ENCODE measurements at places on chromosomes 5 and 9. TPM values are rescaled to one million over a fixed set of nuclear protein-coding genes. Genes with fewer than 3 reads are reported as not detected.
A peak's percentile ranks its signal among the peaks of the same experiment; 100 is the strongest.

DNA sequence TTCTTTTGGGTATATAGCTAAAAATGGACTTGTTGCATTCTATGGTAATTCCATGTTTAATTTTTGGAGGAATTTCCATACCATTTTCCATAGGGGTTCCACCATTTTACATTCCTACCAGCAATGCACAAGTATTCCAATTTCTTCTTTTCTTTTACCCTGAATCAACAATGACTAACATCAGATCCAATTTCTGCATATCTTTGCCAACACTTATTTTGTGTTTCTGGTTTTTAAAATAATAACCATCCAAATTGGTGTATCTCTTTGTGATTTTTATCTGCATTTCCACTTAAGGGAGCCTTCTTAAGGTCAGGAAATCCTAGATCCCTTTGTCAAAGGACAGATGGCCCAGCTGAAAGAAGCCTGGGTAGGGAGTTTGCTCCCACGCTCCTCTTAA lies 29.5 kb upstream of the SMU1 start:
- no peak for DNase-seq

GRCh38 chr9:95507464-95508241 lies 9.1 kb downstream of the PTCH1 start:
- DNase-seq, result peak; percentile 61

Gene PCDHGA6
- total RNA-seq, result 1.7 TPM

- peak; percentile 41 for DNase-seq
Observed at GRCh38 chr9:17135295-17136160, 688 bp downstream of the CNTLN start.

Gene CCDC192
- not detected for total RNA-seq

- DNase-seq, result peak; percentile 10
Observed at GRCh38 chr5:17258431-17258830, 41.0 kb downstream of the BASP1 start.

GRCh38 chr9:3585606-3586005 lies 59.8 kb upstream of the RFX3 start:
- no peak for DNase-seq

GRCh38 chr5:127967983-127968592 lies 115.5 kb upstream of the SLC12A2 start:
- no peak for DNase-seq

Gene GPRIN1
- 3.6 TPM for total RNA-seq

GRCh38 chr9:126550891-126551351 lies 62.8 kb upstream of the LMX1B start:
- no peak for DNase-seq

- peak; percentile 68 for DNase-seq
Observed at GRCh38 chr9:34047864-34048726, 592 bp downstream of the UBAP2 start.

DNA sequence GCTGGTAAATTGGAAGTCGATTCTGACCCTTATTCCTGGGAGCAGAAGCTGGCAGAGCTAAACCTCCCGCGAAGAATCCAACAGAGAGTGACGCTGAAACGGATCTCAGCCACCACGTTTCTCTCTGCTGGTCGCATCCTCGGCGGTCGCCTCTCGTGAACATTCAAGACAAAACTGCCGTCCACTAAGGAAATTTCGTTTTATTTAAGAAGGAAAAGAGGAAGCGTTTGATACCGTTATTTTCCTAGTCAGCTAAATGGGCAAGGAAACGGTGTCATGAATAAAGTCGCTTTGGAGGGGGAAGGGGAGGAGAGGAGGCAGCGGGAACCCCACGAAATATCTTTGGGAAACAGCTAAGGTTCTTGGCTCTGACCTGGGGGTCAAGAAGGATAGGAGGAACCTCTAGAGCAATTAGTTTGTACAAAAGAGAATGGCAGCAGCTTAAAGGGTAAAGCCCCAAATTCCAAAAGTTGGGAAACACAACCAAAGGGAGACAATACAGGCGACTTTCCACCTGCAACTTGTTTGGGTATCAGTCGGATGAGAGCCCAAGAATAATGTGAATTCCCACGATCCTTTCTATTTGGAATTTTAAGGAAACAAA lies 1.9 kb downstream of the FOXB2 start:
- DNase-seq, result no peak

DNA sequence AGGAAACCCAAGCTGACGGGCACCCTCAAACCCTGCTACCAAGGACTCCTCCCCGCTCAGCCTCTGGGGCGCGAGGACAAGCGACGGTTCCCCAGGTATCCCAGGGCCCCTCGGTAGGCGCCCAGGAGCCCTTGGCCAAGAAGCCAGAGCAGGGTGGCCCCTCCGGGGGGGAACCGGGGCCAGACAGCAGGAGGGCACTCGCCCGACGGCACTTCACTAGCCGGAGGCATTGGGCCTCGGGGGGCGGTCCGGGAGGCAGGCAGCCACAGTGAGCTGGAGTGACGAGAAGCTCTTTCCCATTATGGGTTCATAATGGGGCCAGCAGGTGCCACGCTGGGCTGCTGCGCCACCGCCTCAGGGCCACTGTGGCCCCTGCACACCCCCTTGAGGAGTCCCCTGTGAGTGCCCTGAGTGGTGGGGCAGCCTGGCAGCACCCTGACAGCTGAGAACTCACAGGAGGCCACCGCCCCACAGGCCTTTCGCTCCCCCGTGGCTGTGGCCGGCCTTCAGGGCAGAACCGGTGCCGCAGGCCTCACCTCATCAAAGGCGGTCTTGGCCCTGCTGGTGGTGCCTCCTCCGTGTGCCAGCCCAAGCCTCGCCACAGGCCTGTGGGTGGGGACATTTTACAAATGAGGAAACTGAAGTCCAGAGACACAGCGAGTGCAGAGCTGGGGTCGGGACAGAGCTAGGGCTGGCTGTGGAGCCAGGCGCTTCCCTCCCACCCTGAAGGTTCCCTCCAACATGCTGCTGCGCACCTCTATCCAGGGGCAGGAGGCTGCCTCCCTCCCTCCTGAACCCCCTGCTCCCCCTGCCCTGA lies 68.7 kb downstream of the PSMB7 start:
- no peak for DNase-seq

Gene CD72
- total RNA-seq, result under 0.01 TPM

- DNase-seq, result no peak
Observed at GRCh38 chr5:119389288-119390030, 33.6 kb downstream of the TNFAIP8 start.

Gene PDE6A
- total RNA-seq, result not detected

Gene ORM2
- total RNA-seq, result not detected

Gene TNFSF8
- total RNA-seq, result not detected

Gene PCDHGB6
- total RNA-seq, result 1.3 TPM

- peak; percentile 96 for DNase-seq
Observed at GRCh38 chr5:78523314-78524193, 125.0 kb downstream of the LHFPL2 start.

Gene SUB1
- 62.7 TPM for total RNA-seq

Gene NME5
- 1.1 TPM for total RNA-seq

DNA sequence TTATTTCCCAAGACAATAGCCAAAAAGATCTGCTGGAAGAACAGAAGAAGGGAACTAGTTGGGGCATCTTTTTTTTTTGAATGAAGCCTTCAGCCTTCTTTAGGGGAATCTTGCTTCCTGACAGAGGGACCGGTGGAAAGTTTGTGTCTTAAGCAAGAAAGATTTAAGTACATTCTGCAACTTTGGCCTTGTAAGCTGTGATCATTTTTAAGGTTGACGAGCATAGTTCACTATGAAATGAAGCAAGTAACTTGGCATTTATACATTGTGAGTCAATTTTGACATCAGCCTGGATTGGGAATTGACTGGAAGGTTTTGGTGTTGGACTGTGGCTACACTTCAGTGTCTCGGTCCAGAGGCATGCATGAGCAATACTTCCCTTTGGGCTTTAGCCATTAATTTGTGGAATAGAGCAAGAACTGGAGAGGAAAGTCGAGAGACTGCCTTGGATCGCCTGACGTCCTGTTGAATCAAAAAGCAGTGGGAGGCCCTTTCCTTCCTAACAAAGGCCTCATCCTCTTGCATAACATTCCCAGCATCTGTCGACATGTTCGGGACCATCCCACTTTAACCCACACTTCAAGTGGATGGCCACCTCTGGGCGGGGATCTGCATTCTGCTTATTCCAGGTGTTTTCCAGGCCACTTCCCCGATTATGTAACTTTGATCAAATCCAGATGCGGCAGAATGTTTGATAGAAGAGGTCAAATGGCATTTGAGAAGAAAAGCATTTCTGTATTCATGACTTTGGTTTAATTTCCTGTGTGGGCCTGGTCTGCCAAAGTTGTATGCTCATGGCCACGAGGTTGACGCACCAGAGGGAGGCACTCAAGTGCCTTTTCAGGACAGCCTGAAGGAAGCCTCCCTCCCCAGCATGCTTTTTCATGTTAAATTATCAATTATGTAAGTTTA lies 12.5 kb downstream of the ABL1 start:
- DNase-seq, result peak; percentile 91

Gene IFNK
- total RNA-seq, result not detected

- DNase-seq, result peak; percentile 29
Observed at GRCh38 chr9:38417003-38417945, 7.0 kb downstream of the IGFBPL1 start.

- DNase-seq, result no peak
Observed at GRCh38 chr5:115264786-115265185, 2.1 kb upstream of the PGGT1B start.

Gene PRLR
- total RNA-seq, result not detected

Gene TLX3
- not detected for total RNA-seq

Measured in lung microvascular endothelial cell (primary cell).